ENCODE measurements at places on chromosomes 6 and 20.

DNA sequence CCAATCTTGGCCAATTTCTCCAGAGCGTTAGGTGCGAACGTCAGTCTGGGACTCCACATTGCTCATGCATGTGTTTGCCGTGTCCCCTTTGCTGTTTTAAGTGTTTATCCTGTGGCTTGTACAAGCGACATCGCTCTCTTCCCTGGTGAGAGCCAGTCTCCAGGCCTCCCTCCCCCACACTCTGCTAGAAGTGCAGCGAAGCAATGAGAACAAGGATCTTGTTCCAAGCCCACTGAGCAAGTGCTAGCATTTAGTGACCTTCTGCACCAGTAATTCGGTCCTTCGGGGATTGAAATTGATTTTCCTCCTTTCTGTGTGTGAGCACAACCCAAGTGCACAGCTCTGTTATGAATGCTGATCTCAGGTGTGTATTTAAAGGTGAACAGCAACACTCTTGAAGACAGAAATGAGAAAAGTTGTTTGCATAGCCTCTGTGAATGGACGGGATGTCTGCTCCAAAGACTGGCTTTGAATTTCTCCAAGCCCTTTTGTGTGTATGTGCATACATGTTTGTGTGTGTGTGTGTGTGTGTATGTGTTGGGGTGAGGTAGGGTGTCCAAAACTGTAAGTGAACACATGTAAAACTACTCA lies 29.0 kb downstream of the CD83 start:
- peak; percentile 52 for DNase-seq

- DNase-seq, result peak; percentile 22
Observed at GRCh38 chr20:49846206-49846807, 33.7 kb downstream of the SLC9A8 start.

DNA sequence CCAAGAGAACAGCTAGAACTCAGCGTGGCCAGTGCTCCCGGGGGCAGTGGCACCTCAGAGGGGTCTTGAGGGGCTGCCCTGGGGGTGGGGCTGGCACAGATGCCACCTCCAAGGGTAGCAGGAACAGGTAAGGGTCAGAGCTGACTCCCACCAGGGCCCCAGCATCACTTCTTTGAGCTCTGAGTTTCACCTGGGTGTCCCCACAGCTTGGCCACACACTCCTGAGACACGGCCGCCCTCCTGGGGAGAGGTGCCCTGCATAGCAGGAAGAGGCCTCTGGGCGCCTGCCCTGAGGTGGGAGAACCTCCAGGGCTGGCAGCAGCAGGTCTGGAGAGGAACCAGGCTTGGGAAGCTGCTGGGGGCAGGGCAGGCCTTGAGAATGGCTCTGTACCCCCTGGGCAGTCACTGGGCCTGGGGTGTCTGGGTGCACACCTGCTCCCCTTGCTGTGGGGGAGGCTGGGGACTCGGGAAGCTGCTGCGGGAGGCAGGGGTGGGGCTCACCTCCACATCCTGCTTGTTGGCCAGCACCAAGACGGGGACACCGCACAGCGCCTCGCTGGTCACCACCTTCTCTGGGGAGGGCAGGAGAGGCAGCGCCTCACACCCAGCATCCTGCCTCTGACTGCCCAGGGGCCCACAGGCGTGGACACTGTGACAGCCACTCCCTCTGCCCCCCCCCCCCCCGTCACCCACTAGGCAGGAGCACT lies 5.0 kb downstream of the TNFRSF6B start:
- no peak for DNase-seq

- DNase-seq, result no peak
Observed at GRCh38 chr20:60338556-60338955, 380.3 kb downstream of the CDH26 start.

DNA sequence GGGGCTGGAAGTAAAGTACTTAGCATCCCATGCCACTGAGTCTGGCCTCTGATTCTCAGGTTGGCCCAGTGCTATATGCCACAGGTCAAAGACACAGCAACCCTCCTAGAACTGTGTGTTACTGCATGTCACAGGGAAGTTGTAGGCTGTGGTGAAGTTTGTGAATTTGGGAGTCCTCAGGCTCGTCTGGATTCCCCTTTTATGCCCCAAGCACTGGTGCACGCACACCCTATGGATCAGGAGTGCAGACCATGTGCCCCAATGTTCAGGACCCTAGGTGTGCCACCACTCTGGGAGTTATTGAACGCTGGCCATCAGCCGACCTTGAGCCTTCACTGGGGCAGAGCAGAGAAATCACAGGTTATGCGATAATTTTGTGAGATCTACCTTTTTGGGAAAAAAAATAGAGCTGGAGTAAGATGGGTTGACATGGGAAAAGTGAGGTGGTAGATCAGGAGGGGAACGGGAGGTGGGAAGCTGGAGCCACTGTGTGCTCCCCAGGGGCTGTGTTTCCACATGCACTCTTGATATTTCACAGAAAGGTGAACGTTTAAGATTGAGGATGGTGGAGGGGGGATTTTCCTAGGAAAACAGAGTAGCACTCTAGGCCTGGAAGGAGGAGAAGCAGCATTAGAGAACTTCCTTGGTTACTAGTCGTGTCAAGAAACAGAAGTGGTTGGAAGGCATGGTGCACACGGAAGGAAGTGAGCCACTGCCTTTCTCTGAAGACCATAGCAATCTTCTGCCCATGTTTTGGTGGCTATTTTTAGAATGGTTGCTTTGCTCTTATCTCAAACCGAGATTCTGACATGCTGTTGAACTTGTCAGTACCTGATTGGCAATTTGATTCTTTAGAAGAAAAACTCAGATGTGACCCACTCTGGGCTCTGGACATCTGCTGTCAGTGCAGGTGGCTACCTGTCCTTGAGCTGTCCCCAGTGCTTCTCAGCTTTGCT lies 44.1 kb downstream of the DUSP22 start:
- DNase-seq, result no peak

DNA sequence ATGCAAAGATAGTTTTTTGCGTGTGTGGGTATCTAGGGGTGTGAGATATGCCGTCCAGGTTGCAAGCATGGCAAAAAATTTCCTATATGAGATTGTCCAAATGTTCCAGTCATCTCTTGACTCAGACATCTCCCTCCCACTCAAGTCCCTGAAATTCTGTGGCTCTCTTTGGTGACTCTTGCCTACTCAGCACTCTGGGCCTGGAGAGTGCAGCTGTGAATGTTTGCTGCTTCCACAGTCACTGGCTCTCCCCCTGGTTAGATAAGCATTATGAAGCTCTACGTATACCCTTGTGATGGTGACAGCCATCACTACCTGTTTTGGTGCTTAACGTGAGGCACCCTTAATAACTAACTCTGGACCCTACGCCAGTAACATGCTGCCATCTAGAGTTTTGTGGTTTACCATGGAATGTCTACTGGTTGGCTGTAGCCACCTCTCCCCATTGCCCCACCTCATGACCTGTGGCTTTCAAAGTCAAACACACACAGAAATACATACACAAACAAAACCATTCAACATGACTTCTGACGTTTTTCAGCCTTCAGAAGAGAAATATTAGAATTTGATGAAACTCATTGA lies 621.9 kb upstream of the CITED2 start:
- DNase-seq, result no peak

DNA sequence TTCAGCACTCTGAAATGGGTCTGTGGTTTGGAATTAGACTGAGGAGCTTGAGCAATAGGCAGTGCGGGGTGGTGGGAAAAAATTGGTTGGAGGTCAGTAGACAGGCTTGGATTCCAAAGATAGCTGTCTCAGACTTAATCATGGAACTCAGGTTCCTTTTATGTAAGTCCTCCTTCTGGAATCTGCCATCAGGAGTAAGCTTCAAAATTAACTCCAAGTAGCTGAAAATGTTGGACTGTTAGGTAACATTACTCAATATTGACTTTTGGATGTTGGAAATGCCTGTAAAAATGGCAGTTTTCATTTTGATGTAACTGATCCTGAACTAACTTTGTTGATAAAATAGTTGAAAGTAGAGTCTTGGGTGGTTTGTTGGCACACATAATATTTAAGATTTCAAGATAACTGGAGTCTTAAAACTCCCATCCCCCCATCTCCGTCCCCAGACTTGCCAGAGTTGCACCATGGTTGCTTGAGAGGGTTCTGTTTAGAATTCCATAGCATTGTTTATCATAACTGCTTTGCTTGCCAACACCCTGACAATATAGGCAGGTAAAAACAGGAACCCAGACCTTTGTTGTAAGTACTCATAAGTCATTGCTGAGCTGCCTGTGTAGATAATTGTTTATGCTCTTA lies 83.0 kb downstream of the PHF20 start:
- no peak for DNase-seq

- DNase-seq, result no peak
Observed at GRCh38 chr20:3194617-3195280, 9.7 kb downstream of the DDRGK1 start.

- DNase-seq, result no peak
Observed at GRCh38 chr6:153207006-153207405, 75.9 kb upstream of the RGS17 start.

- no peak for DNase-seq
Observed at GRCh38 chr6:7545316-7546019, 4.0 kb downstream of the DSP start.

DNA sequence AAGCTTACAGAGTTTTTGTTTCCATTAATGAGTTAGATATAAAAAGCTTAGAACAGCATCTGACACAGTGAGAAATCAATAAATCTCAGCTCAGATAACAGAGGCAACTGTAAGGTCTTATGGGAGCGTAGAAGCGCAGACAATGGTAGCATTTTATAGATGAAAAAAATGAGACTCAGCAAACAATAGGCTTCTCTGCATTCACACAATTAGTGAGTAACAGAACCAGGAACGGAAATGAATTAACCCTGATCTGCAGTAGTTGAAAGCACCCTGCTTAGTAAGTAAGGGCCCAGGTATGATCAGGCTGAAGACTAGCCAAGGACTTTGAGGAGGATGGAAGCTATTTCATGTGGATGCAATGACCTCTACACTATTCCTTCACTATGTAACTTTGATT lies 147.2 kb upstream of the EYA4 start:
- DNase-seq, result no peak

DNA sequence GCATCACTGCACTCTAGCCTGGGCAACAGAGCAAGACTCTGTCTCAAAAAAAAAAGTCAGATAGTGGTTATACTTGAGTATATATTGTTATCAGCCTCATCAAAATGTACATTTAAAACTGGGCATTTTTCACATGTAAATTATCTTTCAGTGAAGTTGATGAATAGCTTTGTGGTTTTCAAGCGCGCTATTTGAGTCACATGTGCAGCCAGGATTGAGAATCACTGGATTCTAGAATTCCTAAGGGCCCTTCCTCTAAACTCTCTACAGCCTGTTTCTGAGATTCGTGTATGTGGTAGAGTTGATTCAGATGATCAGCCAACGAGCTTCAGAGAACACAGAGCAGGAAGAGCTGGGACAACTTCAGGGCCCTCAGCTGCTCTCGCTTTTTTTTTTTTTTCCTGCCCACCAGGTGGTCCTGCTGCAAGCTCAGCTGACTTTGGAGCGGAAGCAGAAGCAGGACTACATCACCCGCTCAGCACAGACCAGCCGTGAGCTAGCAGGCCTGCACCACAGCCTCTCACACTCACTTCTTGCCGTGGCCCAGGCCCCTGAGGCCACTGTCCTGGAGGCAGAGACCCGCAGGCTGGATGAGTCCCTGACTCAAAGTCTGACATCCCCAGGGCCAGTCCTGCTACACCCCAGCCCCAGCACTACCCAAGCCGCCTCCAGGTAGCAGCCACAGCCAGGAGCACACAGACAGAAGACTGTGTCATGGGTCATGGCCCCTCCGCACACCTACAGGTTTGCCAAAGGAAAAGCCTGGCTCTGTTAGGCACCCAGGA lies 18.3 kb downstream of the C20orf173 start:
- DNase-seq, result no peak

DNA sequence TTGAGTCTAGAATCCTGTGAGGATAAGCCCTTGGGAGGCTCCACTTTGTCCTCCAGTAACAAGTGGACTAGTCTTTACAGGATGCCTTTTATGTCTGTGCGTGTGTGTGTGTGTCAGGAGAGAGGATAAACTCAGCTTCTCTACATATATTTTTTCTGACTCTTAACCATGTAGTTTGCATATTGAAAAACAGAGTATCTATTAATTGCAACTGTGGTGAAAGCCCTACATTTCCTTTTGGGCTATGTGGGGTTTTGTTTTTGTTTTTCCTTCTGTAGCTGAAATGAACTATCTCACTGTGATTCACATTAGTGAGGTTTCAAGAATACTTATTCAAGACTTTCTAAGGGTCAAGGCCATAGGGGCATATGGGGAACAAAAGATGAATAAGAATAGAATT lies 17.7 kb downstream of the TPBG start:
- no peak for DNase-seq

GRCh38 chr6:109795994-109796555 lies 105.0 kb downstream of the FIG4 start:
- DNase-seq, result no peak

Measured in right kidney (tissue), 9 donors.